ENCODE measurements at places on chromosomes 11 and 22.
A peak's percentile ranks its signal among the peaks of the same experiment; 100 is the strongest.

DNA sequence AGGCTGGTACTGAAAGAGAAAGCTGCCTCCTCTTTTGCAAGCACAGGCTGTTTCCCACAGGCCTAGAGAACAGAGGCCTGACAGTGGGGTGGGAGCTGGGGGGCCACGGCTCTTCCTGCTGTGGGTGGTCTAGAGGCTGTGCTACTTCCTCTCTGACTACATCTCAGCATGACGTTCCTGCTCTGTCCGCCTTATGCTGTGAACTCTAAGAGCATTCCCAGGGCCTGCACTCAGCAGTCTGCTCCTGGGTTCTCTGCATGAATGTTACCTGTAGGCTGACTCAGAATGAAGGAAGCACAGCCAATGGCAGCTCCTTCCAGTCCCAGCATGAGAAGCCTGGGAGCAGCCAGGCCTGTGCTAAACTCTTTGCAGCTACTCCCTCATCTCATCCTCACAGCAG is 534.3 kb downstream of the NTM start:
- no peak for DNase-seq

- DNase-seq = no peak
These were observed 771.7 kb downstream of the TBC1D22A start for GRCh38 chr22:47533961-47534803.

DNA sequence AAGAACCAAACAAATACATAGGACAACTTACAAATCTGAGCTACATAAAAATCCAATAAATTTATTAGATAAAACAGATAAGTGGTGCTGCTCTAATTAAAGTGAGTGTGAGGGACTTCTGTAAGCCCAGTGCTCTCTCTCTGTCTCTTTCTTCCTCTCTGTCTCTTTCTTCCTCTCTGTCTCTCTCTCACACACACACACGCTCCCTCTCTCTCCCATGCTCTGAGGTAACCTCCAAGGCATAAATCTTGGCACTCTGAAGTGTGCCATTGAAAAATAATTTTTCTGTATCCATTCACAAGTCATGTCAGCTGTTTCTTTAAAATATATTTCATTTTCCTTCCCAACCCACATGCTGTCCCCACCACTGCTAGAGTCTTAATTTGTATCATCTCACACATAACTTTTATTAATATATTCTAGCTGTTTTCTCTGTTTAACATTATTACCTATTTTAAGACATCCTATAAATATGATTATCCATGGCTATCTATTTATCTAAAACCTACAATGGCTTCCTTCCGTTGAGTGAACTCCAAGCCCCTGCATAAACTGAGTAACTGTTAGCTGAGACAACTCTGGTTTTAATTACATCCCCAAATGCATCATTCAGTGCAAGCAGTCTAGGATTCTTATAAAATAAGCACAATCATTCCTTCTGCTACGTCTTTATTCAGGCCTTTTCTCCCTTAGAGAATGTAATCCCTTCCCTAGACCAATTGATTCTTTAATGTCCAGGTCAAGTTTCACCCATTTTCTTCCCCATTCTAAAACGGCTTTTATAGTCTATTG is 57.4 kb upstream of the SLC5A12 start:
- DNase-seq = no peak

GRCh38 chr11:70734379-70734778 is 336.1 kb downstream of the CTTN start:
- DNase-seq = no peak

DNA sequence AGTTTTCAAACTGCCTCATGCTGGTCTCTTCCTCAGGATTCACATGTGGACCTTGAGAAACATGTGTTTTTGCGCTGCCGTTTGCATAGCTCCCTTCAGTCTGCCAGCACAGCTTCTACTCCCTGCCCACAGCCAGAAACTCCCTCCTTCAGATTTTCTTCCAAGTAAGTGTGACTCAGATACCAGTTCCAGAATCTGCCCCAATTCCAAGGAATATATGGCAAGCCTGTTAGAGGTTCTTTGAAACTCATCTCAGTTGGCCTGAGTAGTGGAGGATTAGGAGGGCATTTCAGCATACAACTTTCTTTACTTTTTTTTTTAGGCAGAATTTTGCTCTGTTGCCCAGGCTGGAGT is 67.1 kb downstream of the SNX19 start:
- DNase-seq = no peak

DNA sequence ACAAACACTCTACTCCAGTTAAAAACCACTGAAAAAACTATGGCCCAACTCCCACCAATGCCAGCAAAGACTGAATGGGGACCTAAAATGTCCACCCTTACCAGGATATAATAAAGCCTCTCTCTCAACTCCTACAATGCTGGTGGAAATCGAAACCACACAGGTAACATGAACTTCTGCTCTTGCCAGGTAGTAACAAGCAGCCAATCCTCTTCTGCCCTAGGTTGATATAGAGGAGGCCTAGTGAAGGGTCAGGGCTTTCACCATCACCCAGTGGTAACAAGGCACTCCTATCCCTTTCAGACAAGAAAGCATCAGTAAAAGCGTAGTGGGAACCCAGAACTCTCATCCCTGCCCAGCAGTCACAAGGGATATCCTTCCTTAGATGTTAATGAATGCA is 22.6 kb downstream of the DCUN1D5 start:
- no peak for DNase-seq

DNA sequence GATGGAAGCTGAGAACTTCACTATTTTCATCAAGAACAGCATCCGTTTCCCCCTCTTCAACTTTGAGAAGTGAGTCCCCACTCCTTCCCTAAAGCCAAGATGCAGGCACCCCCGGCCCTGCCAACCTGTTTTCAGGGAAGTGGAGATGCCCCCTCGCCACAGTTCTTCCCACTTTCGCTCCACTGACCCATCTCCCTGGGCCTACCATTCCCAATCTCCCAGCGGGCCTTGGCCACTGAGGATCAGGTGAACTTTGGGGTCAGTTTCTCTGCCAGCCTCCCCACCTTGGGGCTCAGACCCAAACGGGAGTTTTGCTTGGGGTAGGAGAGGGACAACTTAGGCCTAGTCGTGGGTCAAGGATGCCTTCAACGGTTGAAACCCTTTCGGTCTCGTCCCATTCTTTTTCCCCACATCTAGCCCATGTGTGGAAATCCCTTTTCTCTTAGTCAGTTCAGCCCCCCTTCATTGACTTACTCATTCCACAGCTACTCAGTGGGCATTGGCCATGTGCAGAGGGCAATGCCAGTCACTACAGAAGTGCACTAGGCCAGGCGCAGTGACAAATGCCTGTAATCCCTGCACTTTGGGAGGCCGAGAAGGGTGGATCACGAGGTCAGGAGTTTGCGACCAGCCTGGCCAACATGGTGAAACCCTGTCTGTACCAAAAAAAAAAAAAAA is 10.6 kb downstream of the P2RX3 start:
- no peak for DNase-seq

GRCh38 chr11:13277768-13278608 is at the start of gene BMAL1:
Gene BMAL1, plus strand, starts transcription at chr11:13277790. Its CDS starts 76,519 bp downstream, at chr11:13354309.
- no peak for DNase-seq

- DNase-seq = no peak
These were observed 2.8 kb downstream of the SIPA1 start for GRCh38 chr11:65640483-65641296.

DNA sequence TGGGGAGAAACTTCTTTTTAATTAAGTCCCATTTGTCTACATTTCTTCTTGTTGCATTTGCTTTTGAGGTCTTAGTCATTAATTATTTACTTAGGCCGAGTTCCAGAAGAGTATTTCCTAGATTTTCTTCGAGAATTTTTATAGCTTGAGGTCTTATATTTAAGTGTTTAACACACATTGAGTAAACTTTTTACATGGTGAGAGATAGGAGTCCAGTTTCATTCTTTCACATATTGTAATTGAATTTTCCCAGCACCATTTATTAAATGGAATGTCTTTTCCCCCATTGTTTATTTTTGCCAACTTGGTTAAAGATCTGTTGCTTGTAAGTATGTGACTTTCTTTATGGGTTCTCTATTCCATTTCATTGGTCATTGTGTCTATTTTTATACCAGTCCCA is 1344.0 kb upstream of the RAG2 start:
- no peak for DNase-seq

DNA sequence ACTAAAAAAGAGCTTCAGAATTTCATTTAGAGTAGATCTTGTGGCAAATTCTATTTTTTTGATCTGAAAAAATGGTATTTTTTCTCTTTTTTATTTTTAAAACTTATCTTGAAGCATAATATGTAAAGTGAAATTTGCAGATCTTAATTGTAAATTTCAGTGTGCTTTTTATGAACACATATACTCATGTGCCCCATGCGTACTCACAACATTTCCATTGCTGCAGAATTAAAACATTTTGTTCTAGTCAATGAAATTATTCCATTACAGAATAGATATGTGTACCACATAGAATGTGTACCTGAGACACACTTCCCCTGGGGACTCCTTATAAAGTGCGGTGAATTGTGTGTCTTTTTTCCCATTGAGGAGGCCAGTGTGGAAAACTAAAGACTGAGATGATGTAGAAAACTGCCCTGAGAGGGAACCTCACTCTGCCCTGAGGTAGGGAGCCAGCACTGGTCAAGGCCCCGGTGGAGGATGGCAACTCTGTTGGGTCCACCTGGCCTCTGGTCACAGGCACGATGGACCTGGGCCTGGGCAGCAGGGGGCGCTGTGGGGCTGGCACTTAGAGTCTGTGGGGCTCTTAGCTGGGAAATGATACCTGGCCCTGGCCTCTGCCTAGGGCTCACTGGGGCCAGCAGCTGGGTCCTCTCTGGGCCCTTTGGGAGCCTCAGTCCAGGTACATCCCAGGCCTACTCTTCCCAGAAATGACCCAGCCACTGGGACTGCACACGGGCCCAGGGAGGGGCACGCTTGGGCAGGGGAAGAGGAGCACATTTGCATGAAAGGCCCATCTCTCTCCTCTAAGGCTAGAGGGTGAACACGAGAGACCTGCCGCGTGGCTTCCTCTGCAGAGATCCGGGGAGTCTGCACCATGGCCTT is 77.9 kb upstream of the TOP3B start:
- DNase-seq = peak; percentile 23

- DNase-seq = no peak
These were observed 739.7 kb downstream of the BRD1 start for GRCh38 chr22:49087716-49088601.

GRCh38 chr22:47201996-47202818 is 439.8 kb downstream of the TBC1D22A start:
- peak; percentile 16 for DNase-seq

GRCh38 chr22:48869161-48869560 is 958.5 kb downstream of the BRD1 start:
- no peak for DNase-seq

GRCh38 chr11:109968299-109968698 is 124.9 kb upstream of the ZC3H12C start:
- no peak for DNase-seq

- DNase-seq = no peak
These were observed 85.3 kb downstream of the CACNA1I start for GRCh38 chr22:39655831-39656230.

- no peak for DNase-seq
These were observed 64.9 kb upstream of the BIRC3 start for GRCh38 chr11:102252339-102252891.

DNA sequence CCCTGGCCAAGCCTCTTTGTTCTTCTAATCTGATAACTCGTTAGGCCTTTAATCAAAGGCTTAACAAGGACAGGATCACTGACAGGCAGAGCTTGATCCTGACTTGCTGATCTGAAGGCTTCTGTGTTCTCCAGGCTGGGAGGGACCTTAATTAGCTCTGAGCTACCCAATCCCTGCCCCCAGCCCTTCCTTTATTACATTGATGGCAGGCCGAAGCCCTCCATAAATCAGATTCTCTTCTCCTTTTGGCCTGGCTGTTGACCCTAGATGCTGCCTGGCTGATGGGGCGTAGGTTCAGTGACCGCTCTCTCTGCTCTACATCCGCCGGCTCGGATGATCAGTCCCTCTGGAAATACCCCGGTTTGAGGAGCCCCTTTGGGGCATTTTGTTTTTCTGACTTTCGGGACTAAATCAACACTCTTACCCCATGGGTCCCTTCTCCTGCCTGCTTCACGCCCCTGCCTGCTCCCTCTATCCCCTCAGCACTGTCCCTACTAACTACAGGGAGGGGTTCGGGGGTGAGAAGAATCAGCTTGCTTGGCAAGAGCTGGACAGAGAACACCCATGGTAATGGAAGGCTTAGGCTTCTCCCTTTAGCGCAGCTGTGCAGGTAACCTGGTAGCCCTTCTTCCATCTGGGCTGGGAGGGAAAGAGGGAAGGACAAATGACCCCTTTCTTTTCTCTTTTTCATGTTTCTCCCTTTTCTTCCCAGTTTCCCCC is 10.0 kb upstream of the RRM1 start:
- DNase-seq = no peak

- no peak for DNase-seq
These were observed 462.5 kb upstream of the ARHGAP42 start for GRCh38 chr11:100224541-100225034.

- DNase-seq = peak; percentile 17
These were observed 856.4 kb downstream of the LRRC4C start for GRCh38 chr11:40602866-40603552.

DNA sequence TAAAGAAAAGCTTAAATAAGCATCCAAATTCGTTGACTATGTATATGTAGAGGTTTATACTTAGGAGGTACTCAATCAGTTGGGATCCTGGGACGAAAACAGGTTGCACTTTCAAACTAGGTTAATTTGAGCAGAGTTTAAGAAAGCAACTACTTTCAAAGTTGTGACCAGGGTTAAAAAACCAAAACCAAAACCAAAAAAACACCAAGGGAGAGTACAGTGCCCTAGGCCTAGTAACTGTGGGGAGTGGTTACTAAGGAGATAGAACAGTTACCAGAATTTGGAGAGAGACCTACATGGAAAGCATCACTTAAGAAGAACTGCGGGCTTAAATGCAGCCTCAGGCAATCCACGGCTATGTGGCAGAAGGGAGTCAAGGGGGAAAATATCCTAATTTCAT is 148.3 kb downstream of the JRKL start:
- no peak for DNase-seq

GRCh38 chr11:130816546-130817329 is 99.5 kb downstream of the SNX19 start:
- DNase-seq = no peak

DNA sequence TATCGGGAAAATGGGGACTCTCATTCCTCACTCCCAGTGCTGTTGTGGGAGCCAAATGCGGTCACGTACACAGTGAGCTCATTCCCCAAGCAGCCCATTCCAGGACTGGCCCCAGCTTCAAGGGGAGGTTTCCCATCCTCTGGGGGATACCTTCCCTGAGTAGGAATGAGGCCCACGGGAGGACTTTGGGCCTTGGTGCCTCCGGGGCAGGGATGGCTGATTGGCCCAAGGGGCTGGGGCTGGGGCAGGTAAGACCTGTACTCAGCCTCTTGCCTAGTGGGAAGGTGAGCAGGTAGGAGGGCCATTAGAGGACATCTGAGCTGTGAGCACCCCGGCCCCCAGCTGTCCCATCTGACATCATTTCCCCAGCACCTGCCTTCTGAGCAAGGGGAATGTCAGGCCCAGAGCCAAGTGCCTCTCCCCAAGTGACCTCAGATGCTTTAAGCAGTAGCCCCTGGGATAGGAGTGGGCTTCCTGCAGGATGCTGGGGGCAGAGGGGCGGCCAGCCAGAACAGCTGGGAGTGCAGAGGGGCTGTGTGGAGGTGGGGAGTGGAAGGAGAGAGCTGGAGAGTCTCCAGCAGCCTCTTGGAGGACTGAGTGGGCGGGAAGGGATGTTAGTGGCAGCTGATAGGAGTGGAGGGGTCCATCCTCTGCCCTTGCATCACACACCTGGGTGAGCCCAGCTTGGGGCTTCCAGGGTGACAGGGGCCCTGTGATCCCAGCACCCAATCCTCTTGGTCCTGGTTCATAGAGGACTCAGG is 58.4 kb downstream of the CD82 start:
- peak; percentile 42 for DNase-seq
